Mammary epithelial cell (primary cell): ENCODE measurements at places on chromosomes 16 and 17.

- DNase-seq, result no peak
Observed at GRCh38 chr17:4777969-4778760, 6.5 kb downstream of the TM4SF5 start.

GRCh38 chr17:30917050-30917449, 4.7 kb upstream of the ADAP2 start:
- DNase-seq, result no peak

- DNase-seq, result no peak
Observed at GRCh38 chr16:75576384-75576811, 10.2 kb downstream of the GABARAPL2 start.

DNA sequence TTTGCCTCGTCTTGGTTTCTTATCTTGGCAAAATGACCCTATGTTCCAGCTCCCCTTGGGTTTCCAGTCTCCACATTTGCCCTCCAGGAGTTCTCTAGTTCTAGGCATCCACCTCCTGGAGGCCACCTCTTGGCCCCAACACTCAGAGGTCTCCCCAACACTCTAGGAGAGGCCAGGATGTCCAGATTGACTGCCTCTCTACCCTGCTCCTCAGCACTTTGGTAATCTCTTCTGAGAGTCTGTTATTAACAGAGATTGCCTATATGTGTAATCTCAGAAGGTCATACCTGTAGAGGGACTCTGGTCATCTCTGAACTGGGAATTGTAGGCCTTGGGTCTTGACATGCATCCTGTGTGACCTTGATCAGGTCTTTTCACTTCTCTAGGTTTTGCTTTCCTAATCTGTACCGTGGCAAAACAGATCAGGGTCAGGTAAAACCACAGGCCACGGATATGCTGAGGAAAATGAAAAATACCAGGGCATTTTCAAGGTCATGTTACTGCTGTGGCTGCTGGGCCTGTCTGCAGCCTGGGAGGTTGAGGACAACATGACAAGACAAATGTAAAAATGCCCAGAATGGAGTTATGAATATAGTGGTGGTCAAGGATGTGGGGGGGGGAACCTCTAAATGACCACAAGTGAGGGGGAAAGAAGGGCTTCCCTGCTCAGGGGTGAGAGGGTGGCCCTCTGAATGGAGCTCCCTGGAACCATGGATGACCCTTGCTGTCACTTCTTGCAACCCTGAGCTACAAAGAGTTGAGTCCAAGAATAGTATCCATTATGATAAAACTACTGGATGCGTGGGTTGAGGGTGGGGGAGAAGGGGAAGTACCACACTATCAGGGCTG, 5.0 kb upstream of the CCL4L2 start:
- DNase-seq, result no peak

- no peak for DNase-seq
Observed at GRCh38 chr17:12580640-12581039, 85.0 kb upstream of the MYOCD start.

- no peak for DNase-seq
Observed at GRCh38 chr17:50766222-50767023, 895 bp downstream of the ANKRD40CL start.
